B cell (primary cell): ENCODE measurements at places on chromosomes 11 and 22.

- peak; percentile 84 for DNase-seq
These were observed 5.2 kb downstream of the DGAT2 start for GRCh38 chr11:75773595-75774353.

- DNase-seq: no peak
These were observed 37.7 kb upstream of the ANO1 start for GRCh38 chr11:70040452-70040851.

- DNase-seq: no peak
These were observed 24.0 kb downstream of the SMCO4 start for GRCh38 chr11:93519179-93519578.

- no peak for DNase-seq
These were observed 4.5 kb upstream of the MUC5B start for GRCh38 chr11:1218256-1218787.

DNA sequence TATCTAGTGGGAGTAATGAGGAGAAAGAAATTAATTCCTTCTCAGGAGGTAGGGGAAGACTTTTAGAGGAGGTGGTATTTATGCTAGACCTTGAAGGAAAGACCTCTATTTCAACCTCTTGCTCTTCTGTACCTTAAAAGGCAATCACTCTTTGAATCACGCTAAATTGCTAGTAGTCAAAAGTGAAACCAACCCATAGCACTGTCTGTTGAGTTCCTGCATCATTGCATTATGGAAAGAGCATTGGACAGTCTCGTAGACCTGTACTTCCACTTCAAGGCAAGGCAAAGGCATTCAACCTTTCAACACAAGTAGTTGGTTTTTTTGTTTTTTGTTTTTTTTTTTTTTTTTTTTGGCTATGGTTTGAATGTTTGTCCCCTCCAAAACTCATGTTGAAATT, 770.4 kb downstream of the ETS1 start:
- DNase-seq: no peak

DNA sequence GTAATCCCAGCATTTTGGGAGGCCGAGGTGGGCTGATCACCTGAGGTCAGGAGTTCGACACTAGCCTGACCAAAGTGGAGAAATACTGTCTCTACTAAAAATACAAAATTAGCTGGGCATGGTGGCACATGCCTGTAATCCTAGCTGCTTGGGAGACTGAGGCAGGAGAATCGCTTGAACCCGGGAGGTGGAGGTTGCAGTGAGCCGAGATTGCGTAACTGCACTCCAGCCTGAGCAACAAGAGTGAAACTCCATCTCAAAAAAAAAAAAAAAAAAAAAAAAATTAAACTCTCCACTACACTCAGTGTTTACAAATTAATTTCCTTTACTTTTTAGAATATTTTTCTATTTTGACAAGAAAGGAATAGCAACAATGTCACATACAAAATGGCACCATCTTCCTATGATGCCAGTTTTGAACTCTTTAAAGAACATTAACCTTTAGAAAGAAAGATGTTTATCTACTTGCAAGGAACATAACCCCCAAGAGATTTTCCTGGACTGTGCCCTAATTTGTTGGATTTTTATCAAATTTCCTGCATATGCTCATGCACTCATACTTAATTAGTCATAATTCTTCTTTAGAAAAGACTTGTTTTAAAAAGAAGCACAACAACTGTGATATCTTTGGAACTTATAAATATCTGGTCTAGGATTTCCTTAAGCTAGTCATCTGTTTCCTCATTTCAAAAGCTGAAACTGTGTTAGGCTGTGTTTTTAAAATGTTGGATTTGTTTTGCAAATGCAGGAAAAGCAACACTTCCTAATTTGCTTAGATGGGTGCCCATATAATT, 22.6 kb upstream of the HIPK3 start:
- DNase-seq: no peak

DNA sequence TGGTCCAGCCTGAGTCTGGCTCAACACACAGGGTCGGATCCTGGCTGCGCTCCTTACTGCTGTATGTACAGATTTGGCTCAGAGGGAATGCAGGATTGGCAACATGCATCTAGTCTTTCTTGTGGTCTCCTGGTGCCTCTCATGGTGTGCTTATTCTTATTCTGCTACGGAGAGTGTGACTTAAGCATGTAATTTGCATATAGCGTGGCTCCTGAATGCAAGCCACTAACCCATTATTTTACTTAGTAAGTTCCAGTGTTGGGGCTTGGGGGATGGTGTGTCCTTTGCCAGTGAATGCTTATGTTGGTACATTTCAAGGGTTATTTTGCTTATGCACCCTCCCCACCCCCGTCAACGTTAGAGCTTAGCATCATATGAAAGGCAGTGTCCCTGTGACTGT, 51.2 kb downstream of the PTPRJ start:
- DNase-seq: no peak

DNA sequence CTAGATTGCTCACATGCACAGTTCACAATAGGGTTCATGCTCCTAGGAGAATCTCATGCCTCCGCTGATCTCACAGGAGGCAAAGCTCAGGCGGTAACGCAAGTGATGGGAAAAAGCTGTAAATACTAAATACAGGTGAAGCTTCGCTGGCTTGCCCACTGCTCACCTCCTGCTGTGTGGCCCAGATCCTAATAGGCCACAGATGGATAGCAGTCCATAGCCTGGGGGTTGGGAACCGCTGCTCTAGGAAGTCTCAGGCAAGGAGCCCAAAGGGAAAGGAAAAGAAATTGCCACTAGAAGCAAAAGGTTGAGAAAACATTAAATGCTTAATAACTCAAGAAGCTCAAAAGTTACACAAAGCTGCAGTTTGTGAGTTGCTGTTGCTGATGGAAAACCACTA, 3.2 kb upstream of the TRPC6 start:
- no peak for DNase-seq

GRCh38 chr22:32517488-32517887, 42.9 kb downstream of the FBXO7 start:
- DNase-seq: no peak

DNA sequence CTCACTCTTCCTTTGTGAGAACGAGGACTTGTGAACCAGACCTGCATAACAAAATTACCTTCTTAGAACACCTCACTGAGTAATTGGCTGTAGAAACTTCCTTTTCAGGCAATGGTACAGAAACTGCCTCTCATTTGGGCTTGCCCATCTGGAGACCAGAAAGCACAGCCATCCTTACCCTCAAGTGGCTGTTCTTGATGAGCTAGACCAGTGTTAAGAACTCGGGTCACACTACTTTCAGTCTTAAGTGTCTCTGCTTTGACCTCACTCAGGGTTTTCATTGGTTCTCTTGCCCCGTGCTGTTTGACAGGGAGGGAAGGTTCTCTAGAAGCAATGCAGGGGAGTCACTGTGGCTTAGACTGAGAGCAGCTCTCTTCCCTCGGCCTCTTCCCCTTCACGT, 29.3 kb downstream of the NAT10 start:
- DNase-seq: no peak

GRCh38 chr11:9008011-9008550, 4.3 kb upstream of the NRIP3 start:
- DNase-seq: no peak

- DNase-seq: no peak
These were observed 1163.1 kb downstream of the BRD1 start for GRCh38 chr22:48664586-48664985.

GRCh38 chr22:20584029-20584871, 76.8 kb downstream of the MED15 start:
- DNase-seq: no peak

DNA sequence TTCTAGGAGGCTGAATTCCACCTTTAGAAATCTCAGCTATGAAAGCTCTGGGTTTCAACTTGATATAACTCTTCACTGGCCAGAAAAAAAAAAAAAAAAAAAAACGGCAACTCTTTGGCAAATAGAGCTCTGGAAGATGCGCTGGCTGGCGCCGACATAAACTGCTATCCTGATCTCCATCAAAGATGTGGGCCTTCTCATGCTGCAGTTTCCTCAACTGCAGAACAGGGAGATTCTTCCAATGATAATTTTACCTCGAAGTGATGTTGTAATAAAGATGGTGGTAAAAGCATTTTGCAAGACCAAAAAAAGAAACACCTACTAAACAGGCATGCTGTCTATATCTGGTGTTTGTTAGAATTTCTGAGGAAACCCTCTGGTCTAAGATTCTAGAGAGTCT, 20.3 kb downstream of the FLI1 start:
- no peak for DNase-seq

GRCh38 chr22:38927033-38927781, 30.2 kb upstream of the APOBEC3A start:
- peak; percentile 54 for DNase-seq

DNA sequence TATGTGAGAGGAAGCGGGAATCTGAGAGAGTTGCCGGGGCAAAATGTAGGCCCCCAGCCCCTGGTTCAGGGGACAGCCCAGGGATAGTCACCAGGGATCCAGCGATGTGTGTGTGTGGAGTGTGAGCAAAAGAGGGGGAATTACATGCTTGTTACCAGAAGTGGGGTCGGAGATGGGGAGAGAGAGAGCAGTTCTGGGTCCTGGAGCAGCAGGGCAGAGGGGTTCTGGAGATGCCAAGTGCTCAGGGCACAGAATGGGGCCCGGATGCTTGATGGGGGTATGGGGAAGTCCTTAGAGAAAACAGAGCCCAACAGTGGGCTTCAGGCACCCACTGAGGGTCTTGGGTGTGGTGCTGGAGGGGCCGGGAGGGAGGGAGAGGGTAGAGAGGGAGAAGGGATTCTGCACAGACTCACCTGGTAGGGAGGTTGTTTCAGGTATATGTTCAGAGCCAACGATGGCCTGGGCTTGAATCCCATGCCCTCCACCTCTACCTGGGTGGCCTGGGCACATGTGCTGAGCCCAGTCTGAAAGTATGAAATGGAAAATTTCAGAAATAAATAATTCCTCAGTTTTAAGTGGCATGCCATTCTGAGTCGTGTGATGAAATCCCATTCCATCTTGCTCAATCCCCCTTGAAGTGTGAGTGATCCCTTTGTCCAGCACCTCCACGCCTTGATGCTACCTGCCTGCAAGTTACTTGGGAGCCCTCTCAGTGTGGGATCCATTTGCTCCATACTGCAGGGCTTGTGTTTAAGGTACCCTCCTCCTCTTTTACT, 12.4 kb downstream of the SMIM38 start:
- no peak for DNase-seq

DNA sequence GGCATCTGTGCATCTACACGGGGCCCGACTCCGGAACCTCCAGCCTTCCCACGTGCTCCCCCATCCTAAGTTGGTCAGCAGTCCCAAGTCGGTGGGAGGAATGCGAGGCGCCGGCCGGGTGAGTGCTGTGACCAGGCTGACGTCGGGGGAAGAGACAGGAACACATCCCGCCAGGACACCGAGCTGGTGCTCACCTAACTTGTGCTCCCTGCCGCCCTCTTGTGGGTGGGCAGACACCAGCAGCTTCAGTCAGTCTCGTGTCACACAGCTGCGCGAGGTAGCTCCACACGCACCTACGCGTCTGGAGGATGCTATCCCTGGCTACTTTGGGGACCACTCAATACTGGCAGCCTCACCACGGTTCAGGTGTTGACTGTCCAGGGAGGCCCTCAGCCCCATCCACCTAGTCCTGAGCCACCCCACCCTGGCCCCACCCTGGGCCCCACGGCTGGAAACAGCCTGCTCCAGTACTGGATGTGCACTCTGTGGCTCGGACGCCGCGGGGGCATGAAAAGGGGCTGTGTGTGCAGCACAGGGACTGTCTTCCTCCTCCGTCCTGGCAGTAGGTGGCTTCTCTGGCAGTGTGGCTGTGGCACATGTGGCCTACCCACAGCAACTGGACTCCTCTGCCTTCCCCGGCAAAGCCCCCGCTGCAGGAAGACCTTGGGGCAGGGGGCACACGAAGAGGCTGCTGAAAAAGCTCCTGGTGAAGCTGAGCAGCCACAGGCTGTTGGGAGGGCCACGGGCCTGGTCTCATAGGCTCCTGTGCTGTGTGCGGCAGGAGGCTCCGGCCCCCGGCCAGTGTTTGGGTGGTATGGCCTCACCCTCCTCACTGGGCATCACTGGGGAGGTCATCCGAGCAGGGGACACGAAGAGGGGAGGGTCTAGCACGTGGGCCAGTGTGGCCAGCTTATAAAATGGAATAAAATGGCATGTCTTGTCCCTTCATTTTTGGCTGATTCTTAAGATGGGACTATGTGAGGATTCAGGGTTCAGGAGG, 11.2 kb upstream of the BID start:
- DNase-seq: peak; percentile 76

DNA sequence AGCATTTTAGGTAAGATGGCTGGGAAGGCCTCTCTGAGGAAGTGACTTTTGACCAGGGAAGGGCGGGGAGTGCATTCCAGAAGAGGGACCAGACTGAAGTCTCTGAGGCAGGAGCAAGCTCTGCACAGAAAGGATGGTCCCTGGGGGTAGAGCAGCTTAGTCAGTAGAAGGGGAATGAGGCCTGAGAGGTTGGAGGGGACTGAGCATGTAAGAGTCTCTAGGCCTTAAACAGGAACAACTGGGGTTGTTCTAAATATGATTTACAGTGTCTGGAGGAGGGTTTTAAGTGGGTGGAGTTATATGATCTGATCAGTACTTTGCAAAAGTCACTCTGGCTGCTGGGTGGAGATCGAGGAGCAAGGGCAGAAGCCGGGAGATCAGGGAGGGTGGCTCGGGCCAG, 31.7 kb upstream of the TEF start:
- DNase-seq: no peak

GRCh38 chr22:35209203-35209602, 48.1 kb upstream of the HMGXB4 start:
- DNase-seq: no peak

GRCh38 chr11:64131683-64132190, 34.2 kb downstream of the MACROD1 start:
- DNase-seq: no peak

DNA sequence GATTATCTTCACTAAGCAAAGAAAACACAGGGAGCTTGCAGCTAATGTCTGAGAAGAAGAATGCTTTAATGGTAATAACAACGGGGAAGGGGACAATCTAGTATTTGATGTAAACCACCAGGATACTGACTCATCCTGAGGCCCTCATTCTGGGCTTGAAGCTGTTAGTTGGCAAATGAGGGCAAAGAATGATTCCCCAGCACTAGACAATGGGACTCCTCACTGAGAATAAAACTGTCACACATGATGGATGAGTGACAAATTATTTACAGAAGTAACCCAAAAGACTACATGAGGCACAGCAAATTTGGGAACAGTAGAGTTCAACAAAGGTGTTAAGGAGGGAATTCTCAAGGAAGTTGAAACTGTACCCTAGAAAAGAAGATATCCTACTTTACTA, 76.3 kb downstream of the FAM168A start:
- DNase-seq: no peak

DNA sequence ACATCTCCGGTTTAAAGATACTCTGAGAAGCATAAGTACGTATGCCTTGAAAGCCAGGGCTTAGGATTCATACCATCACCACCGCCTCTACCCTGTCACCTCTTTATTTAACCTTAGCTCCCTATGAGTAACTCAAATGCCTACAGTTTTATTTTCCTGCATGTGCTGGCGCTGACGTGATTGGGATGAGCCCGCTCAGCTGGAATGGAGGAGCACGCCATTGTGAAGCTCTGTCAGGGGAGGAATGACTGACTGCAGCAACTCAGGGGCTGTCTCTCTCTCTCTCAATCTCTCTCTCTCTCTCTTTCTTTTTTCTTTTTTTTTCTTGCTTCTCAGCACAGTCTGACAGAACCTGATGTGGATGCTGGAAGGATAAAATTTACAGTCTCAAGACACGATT, 12.4 kb downstream of the CAVIN3 start:
- no peak for DNase-seq
